GM23248 (cell line): ENCODE measurements at places on chromosomes 11 and 22. TPM values are rescaled to one million over a fixed set of nuclear protein-coding genes. Genes with fewer than 3 reads are reported as not detected.

DNA sequence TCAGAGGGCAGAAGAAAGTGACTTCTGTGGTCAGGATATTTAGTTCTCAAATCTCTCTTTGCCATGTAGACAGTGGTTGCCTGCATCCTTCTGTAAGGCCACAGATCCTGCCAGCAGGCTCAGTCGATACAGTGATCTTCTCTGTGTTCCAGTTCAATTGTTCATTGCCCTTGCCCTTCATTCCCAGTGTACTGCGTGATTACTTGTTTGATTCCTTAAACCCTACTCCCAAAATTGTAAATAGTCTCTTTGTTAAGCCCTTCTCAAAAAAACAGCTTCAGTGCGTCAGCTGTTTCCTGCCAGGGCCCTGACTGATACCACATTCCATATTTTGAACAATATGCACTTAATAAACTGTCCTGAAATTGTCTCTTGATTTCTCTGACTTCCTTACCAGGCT lies 9.3 kb upstream of the TYR start:
- H3K27me3 ChIP-seq = no peaks in the 10 kb centered on the region
- no peak for DNase-seq
- no peaks in the 10 kb centered on the region for H3K36me3 ChIP-seq
- no peaks in the 10 kb centered on the region for H3K4me1 ChIP-seq
- no peak overlapping the region for H3K4me3 ChIP-seq

DNA sequence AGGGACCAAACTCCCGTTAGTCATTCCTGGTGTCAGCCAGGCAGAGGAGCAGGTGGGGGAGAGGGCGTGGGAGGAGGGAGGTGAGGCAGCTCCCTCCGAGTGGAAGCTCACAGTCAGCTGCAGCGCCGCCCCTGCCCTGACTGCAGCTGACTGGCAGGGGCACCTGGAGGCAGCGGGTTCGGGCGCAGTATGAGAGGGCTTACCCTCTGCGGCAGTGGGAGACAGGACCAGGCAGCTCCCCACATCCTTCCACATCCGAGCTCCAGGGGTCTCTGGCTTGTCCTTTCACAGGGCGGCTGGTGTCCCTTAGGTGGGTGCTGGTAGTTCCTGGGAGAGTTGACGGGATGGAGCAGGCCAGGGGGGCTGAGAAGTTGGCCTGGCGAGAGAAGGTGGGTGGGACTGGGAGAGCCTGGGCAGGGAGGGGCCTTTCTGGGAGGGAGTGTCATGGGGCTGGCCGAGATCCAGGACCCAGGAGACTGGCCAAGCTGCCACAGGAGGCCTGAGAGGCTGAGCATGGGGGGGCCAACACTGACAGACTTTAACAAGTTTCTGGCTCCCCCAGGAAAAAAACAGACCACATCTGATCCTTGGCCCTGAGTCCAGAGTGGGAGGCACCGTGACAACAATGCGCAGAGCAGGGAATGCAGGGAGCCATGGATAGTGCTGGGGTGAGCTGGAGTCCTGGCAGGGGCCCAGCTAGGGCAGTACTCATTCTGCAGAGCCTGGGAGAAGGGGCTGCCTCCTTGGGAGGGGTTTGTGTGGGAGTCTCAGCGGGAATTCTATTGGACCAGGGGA lies 4.9 kb downstream of the ADORA2A start:
- no peak overlapping the region for H3K27ac ChIP-seq
- peaks cover 34% of the 10 kb centered on the region for H3K4me1 ChIP-seq
- H3K27me3 ChIP-seq = no peaks in the 10 kb centered on the region
- no peaks in the 10 kb centered on the region for H3K36me3 ChIP-seq
- DNase-seq = peak; percentile 50

GRCh38 chr11:61429691-61430582 lies at the start of the genes CPSF7 and SDHAF2:
Gene CPSF7, minus strand, starts transcription at chr11:61429975. Its CDS starts 740 bp downstream, at chr11:61429235.
Gene SDHAF2, plus strand, starts transcription at chr11:61430124. Its CDS starts 23 bp downstream, at chr11:61430147.
- peak within 1 kb of the TSS; percentile 92 for H3K27ac ChIP-seq
- peaks cover 22% of the 10 kb centered on the region for H3K4me1 ChIP-seq
- peaks cover 34% of the 10 kb centered on the region for H3K36me3 ChIP-seq
- peak within 1 kb of the TSS; percentile 100 for H3K4me3 ChIP-seq

Gene OR5P2
- total RNA-seq = not detected in 2 replicates

DNA sequence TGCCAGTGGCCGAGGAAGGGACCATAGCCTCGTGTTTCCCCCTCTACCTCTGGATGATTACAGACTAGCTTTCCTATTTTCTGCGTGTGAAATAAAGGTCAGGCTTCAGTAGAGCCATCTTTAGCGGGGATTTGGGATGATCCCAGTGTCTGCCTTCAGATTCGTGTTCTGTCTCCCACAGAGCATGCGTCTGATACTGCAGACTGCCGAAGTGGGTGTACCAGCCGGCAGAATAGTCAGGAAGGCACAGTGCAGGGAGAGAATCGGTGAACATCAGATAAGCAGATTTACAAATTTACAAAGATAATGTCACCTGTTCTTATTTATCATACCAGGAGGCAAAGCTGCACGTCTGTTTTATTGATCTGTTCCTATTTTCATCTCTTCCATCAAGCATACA lies 11.1 kb downstream of the CTTN start:
- no peak for DNase-seq
- peaks cover 81% of the 10 kb centered on the region for H3K36me3 ChIP-seq
- H3K27ac ChIP-seq = no peak overlapping the region
- H3K4me1 ChIP-seq = no peaks in the 10 kb centered on the region

Gene RAB38
- total RNA-seq = 0.13 and 0.43 TPM in 2 replicates

Gene PIWIL4
- 1.2 and 2.8 TPM in 2 replicates for total RNA-seq

Gene SMC1B
- total RNA-seq = 0.13 TPM in 1 of 2 replicates, not detected in the other

DNA sequence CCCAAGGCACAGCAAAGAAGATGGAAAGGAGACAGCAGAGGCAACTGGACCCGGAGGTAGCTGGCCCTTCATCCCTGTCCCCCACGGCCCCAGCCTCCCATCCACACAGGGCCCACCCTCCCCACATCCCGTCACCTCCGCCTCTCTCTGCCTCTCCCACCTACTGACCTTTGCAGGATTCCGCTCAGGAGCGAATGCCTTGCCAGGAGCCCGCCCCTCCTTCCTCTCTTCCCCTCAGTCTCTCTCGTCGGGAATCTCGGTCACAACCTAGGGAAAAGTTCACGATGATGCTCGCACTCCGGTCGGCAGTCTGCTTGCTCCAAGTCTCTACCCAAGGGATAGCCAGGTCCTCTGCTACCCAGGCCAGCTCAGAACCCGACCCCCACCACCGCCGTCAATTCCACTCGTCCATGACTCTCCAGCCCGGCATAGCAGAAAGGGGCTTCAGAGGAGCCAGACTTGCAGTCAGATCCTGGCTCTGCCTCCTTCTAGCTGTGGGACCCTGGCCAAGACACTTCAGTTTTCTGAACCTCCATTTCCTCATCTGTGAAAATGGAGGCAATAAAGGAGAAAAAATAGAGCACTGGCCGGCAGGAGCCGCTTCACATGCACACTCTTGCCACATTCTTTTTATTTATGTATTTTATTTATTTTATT lies 10.2 kb downstream of the AHNAK start:
- H3K36me3 ChIP-seq = peaks cover 39% of the 10 kb centered on the region
- DNase-seq = peak; percentile 29
- H3K27ac ChIP-seq = peak overlapping the region; percentile 33; the same call in 1 of the 2 replicates
- H3K4me3 ChIP-seq = no peak overlapping the region
- H3K4me1 ChIP-seq = peaks cover 49% of the 10 kb centered on the region
- H3K27me3 ChIP-seq = no peaks in the 10 kb centered on the region

GRCh38 chr11:69005183-69005630 lies 7.8 kb downstream of the MRGPRF start:
- no peak for DNase-seq
- no peaks in the 10 kb centered on the region for H3K36me3 ChIP-seq
- H3K27ac ChIP-seq = no peak overlapping the region
- no peaks in the 10 kb centered on the region for H3K27me3 ChIP-seq
- H3K4me3 ChIP-seq = no peak overlapping the region

Gene TSPAN18
- 0.54 TPM in 1 of 2 replicates, not detected in the other for total RNA-seq

DNA sequence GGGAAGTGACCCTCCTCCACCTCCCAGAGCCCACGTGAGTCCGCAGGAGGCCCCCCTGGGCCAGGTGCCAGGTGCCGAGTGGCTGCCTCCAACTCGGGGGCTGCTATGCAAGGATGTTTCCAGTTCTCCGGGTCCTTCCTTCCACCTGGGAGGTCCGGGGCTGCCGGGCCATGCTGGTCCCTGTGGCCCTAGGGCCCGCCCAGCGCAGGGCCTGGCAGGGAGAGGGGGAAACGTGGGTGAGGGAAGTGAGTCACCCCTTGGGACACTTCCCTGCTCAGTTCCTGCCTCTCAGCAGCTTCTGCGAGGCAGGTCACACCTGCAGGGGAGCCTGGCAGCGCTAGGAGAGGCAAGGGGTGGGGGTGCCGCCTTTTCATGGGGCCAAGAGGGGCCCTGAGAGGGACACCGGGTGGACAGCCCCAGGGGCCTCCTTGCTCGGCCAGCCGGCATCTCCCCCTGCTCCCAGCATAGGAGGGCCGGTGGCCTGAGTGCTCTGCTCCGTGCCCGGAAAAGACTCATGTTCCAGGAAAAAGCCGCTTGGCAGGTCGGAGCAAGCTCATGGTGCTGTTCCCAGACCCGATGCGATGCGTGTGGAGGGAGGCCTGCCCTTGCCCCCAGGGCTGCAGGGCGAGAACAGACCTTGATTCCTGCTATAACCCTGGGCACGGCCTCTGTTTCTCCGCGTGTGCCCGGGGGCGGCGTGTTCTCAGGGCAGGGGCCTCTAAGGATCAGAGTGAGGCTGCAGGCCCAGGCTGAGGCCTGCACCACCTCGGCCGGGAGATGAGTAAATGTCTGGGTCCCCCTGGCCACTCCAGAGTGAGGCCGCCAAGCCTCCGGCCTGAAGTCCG lies 30.3 kb upstream of the WNT7B start:
- H3K36me3 ChIP-seq = no peaks in the 10 kb centered on the region
- peak overlapping the region; percentile 97 for H3K27ac ChIP-seq
- DNase-seq = peak; percentile 93
- no peaks in the 10 kb centered on the region for H3K27me3 ChIP-seq
- peak overlapping the region; percentile 58 for H3K4me3 ChIP-seq

GRCh38 chr22:43502306-43502874 lies 90.6 kb downstream of the MPPED1 start:
- no peaks in the 10 kb centered on the region for H3K36me3 ChIP-seq
- no peak overlapping the region for H3K27ac ChIP-seq
- no peak overlapping the region for H3K4me3 ChIP-seq
- H3K4me1 ChIP-seq = no peaks in the 10 kb centered on the region

Gene PANX3
- total RNA-seq = not detected in 2 replicates

GRCh38 chr11:92453055-92453454 lies 228.4 kb downstream of the FAT3 start:
- H3K27me3 ChIP-seq = no peaks in the 10 kb centered on the region

Gene TRIM51
- total RNA-seq = not detected in 2 replicates

DNA sequence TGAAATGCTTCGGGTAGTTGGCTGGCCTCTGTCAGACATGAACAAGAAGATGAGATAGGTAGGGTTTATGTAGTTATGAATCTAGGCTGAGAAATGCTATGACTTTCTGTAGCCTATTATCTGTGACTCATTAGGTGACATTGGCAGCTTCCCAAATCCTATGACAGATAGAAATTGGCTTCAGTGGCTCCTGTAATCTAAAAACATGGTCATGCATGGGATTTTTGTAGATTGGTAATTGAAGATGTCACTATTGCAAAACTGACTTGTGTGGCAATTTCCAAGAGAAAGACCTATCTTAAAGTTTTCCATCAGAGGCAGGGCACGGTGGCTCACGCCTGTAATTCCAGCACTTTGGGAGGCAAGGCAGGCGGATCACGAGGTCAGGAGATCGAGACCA lies 29.4 kb upstream of the GRIK4 start:
- no peaks in the 10 kb centered on the region for H3K4me1 ChIP-seq
- DNase-seq = peak; percentile 43
- H3K4me3 ChIP-seq = no peak overlapping the region
- no peaks in the 10 kb centered on the region for H3K27me3 ChIP-seq
- peaks cover 51% of the 10 kb centered on the region for H3K36me3 ChIP-seq
- H3K27ac ChIP-seq = no peak overlapping the region

DNA sequence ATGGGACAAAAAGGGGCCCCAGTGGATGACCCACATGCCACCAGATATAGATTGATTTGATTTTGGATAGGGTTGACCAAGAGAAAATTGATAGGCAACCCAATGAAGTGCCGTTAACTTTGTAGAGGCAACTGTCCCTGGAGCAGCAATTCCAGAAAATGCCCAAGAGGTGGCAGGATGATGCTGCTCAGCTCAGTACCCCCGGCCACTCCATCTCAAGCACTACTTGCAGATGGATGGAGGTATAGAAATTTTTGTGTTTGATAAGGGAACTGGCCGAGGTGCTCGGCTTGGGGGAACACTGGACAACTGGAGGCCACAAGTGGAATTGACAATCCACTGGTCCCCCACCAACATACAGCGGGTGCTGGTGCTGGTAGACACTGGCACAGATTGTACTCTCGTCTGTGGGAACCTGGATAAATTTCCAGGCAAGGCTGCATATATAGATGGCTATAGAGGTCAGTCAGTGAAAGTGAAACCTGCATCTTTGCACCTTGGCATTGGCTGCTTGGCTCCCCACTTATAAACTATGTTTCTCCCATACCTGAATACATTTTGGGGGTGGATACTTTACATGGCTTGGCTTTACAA lies 86.3 kb downstream of the CCDC83 start:
- peaks cover 10% of the 10 kb centered on the region for H3K4me1 ChIP-seq
- no peak overlapping the region for H3K27ac ChIP-seq
- DNase-seq = peak; percentile 71

- no peaks in the 10 kb centered on the region for H3K36me3 ChIP-seq
- H3K27me3 ChIP-seq = no peaks in the 10 kb centered on the region
- peaks cover 33% of the 10 kb centered on the region for H3K4me1 ChIP-seq
- peak; percentile 78 for DNase-seq
- H3K27ac ChIP-seq = peak overlapping the region; percentile 38
- 0 out of 2 replicates have a peak overlapping the region, but pooled peaks have one; percentile 6 for H3K4me3 ChIP-seq
Measured at GRCh38 chr11:95092549-95093324, 3.1 kb downstream of the ENDOD1 start.

GRCh38 chr11:3830730-3831129 lies 10.0 kb downstream of the RHOG start:
- H3K4me3 ChIP-seq = no peak overlapping the region
- peaks cover 10% of the 10 kb centered on the region for H3K4me1 ChIP-seq
- H3K27ac ChIP-seq = no peak overlapping the region
- DNase-seq = no peak
- peaks cover 14% of the 10 kb centered on the region for H3K36me3 ChIP-seq

GRCh38 chr22:41357191-41357590 lies 24.6 kb upstream of the TEF start:
- no peak for DNase-seq
- no peaks in the 10 kb centered on the region for H3K27me3 ChIP-seq
- peaks cover 12% of the 10 kb centered on the region; the same call in 1 of the 2 replicates for H3K36me3 ChIP-seq
- no peak overlapping the region for H3K27ac ChIP-seq
- no peak overlapping the region for H3K4me3 ChIP-seq

GRCh38 chr22:45036154-45036553 lies 26.3 kb upstream of the PHF21B start:
- peaks cover 37% of the 10 kb centered on the region for H3K27me3 ChIP-seq
- no peak overlapping the region for H3K27ac ChIP-seq
- no peaks in the 10 kb centered on the region for H3K36me3 ChIP-seq
- no peak overlapping the region for H3K4me3 ChIP-seq
- no peak for DNase-seq

GRCh38 chr11:26839911-26840698 lies 118.2 kb upstream of the SLC5A12 start:
- no peaks in the 10 kb centered on the region for H3K27me3 ChIP-seq
- DNase-seq = no peak
- peaks cover 49% of the 10 kb centered on the region for H3K4me1 ChIP-seq
- H3K4me3 ChIP-seq = no peak overlapping the region

- H3K4me3 ChIP-seq = no peak overlapping the region
- H3K36me3 ChIP-seq = peaks cover 13% of the 10 kb centered on the region; the same call in 1 of the 2 replicates
Measured at GRCh38 chr22:20807315-20807752, 33.4 kb downstream of the SERPIND1 start.
